ENCODE measurements at places on chromosomes 5 and 9.

DNA sequence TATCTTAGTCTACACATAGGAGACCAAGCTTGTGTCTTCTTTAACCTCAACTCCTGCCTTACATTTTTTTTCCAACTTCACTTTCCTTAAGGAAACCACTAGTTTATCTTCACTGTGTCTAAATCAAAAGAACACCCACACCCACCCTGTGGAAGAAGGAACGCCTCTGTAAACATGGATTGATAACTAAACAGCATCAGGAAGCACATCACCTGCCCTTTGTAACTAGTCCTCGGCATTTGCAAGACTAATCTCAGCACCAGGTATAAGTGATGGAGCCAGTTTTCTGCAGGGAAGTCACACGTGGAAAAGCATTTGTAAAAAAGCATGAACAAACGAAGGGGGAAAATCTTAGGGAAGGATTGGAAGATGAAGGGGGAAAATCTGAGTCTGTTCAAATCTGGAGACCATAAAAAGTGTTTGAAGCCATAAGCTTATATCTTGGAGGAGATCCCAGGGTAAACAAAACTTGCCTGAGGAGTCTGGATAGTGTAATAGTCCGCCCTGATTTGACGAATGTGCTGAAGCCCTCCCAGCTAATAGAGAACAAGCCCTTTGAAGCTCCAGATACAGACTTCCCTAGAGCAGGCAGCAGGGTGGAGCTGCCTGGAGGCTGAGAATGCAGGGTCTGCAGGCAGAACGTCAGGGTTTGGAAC, 117.3 kb upstream of the LHFPL2 start:
- no peaks in the 10 kb centered on the region for H3K27me3 ChIP-seq
- DNase-seq, result no peak
- H3K36me3 ChIP-seq, result no peaks in the 10 kb centered on the region
- H3K4me1 ChIP-seq, result no peaks in the 10 kb centered on the region

- peaks cover 81% of the 10 kb centered on the region for H3K4me1 ChIP-seq
- no peak overlapping the region for H3K27ac ChIP-seq
- DNase-seq, result no peak
- no peak overlapping the region for H3K4me3 ChIP-seq
These were observed 5.0 kb downstream of the S1PR3 start for GRCh38 chr9:88996046-88996920.

DNA sequence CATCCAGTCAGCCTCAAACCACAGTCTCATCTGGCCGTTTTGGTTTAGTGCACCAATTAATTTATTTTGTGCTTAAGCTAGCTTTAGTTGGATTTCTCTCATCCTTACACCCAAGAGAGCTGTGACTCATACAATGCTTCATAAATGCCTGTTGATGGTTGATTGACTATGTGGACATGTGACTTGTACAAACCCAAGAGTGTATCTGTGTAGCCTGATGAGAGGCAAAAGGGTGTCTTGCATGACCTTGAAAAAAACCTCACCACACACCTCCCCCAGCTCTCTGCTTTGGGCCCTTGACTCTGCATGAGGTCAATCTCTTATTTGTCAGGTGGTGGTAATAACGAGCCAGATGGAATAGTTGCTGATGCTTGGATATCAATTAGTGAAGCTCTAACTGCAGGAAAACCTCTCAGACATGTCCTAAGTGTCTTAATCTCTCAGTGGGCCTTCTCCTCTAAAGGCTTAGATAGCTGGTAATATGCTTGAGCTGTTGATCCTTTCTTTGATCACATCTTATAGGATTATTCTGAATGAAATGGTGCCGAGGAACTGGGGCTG, 10.6 kb upstream of the GLRA1 start:
- no peaks in the 10 kb centered on the region for H3K4me1 ChIP-seq
- H3K4me3 ChIP-seq, result no peak overlapping the region
- no peaks in the 10 kb centered on the region for H3K36me3 ChIP-seq
- no peak overlapping the region for H3K27ac ChIP-seq

GRCh38 chr5:56567278-56567677, 248.1 kb upstream of the MAP3K1 start:
- no peaks in the 10 kb centered on the region for H3K36me3 ChIP-seq
- H3K27me3 ChIP-seq, result no peaks in the 10 kb centered on the region
- peaks cover 31% of the 10 kb centered on the region for H3K4me1 ChIP-seq
- H3K4me3 ChIP-seq, result no peak overlapping the region

DNA sequence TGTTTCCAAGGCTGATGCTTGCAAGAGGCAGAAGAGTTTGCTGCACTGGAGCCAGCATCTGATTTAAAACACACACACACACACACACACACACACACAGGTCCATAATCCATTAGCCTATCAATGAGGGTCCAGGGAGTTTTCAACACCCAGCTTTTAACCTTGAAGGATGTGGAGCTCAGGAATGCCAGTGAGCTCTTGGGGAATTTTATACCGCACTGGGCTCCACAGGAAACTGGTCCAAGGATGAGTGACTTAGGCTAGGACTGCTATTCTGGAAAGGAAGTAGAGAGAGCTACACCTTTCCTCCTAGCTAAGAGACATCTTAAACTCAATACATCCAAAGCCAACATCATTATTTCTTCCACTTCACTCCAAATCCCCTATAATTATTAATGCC, 942 bp upstream of the NRG2 start:
- H3K27ac ChIP-seq, result no peak overlapping the region
- no peaks in the 10 kb centered on the region for H3K36me3 ChIP-seq
- H3K4me3 ChIP-seq, result no peak overlapping the region
- no peaks in the 10 kb centered on the region for H3K27me3 ChIP-seq
- DNase-seq, result no peak

- no peaks in the 10 kb centered on the region for H3K36me3 ChIP-seq
- H3K27me3 ChIP-seq, result peaks cover 61% of the 10 kb centered on the region
- H3K27ac ChIP-seq, result no peak overlapping the region
- H3K4me3 ChIP-seq, result peak overlapping the region; percentile 20
- DNase-seq, result no peak
These were observed 4.3 kb downstream of the HAND1 start for GRCh38 chr5:154473581-154474283.

DNA sequence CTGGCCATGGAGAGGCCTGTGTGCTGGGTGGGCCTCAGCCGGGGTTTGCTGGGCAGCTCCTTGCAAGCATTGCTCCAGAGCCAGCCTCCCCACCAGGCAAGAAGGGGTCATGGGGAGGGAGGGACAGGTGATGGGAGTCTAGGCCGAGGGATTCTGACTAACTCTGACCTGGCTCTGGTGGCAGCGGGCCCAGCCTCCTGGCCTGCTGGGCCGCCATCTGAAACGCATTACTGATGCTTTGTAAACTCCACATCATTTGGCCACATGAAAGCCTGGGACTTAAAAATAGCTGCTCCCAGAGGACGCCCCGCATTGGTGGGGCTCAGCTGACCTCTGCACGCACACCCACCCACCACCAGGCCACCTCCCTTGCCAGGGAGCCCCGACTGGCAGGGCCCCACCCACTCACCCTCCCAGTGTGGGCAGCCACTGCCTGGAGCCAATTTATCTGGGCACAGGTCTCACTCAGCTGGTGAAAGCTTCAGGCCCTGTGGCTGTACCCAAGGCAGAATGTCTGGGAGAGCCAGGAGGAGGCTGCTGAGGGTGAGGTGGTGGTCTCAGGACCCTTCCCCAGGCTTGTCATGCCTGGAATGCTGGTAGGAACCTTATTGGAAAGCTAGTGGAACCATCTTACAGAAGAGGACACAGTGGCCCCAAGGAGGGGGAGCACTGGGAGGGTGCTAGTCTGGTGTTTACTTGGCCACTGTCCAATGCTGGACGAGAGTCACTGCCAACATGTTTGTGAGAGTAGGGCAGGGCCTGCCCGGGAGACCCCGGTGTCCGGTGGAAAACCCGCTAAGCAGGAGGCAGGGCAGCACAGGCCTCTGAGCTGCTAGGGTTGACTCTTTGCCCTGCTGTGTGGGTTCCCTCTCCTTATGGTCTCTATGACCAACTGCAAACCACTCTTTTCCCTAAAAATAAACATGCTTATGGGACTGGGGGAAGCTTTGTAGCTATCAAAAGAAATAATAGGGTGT, 10.8 kb downstream of the TCF7 start:
- H3K4me3 ChIP-seq, result no peak overlapping the region
- H3K4me1 ChIP-seq, result peaks cover 15% of the 10 kb centered on the region
- H3K27me3 ChIP-seq, result no peaks in the 10 kb centered on the region
- peak; percentile 31 for DNase-seq

GRCh38 chr9:134364391-134365114, 38.3 kb downstream of the RXRA start:
- H3K27ac ChIP-seq, result no peak overlapping the region
- peaks cover 71% of the 10 kb centered on the region for H3K4me1 ChIP-seq
- H3K4me3 ChIP-seq, result no peak overlapping the region

GRCh38 chr5:175129121-175129520, 314.9 kb downstream of the DRD1 start:
- no peaks in the 10 kb centered on the region for H3K27me3 ChIP-seq
- H3K36me3 ChIP-seq, result no peaks in the 10 kb centered on the region
- H3K27ac ChIP-seq, result no peak overlapping the region
- DNase-seq, result no peak
- no peaks in the 10 kb centered on the region for H3K4me1 ChIP-seq
- H3K4me3 ChIP-seq, result no peak overlapping the region

DNA sequence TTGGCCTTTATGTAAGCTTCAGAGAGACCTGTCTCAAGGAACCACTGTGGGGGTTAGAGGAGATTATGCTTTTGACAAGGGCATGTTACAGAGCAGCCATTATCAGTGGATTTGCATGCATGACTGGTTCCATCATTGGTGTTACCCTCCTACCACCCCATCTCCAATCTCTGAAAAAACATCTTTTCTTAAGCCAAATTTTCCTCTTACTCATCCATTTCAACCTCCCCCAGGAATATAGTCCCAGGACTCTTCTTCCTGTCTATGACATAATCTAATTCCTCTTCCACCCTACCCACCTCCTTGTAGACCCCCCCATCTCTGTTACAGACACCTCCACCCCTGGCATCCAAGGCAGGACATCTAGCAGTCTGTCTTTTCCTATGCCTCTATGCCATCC, 33.1 kb upstream of the ADRB2 start:
- no peaks in the 10 kb centered on the region for H3K27me3 ChIP-seq
- H3K4me1 ChIP-seq, result no peaks in the 10 kb centered on the region
- no peaks in the 10 kb centered on the region for H3K36me3 ChIP-seq
- no peak overlapping the region for H3K4me3 ChIP-seq

DNA sequence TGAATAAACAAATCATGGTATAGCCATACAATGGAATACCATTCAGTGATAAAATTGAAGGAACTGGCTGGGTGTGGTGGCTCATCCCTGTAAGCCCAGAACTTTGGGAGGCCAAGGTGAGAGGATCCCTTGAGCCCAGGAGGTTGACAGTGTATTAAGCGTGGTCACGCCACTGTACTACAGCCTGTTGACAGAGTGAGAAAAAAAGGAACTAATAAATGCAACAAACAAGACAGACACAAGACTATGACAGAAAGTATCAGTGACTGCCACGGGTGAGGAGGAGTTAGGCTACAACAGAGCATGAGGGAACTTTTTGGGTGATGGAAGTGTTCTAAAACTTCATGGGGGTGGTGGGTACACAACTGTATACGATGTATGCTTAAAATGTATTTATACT, 2.2 kb downstream of the FNIP1 start:
- DNase-seq, result no peak
- peaks cover 55% of the 10 kb centered on the region for H3K4me1 ChIP-seq
- no peaks in the 10 kb centered on the region for H3K36me3 ChIP-seq
- H3K27me3 ChIP-seq, result no peaks in the 10 kb centered on the region
- H3K4me3 ChIP-seq, result peak overlapping the region; percentile 99

- H3K4me1 ChIP-seq, result no peaks in the 10 kb centered on the region
- H3K36me3 ChIP-seq, result no peaks in the 10 kb centered on the region
- no peak for DNase-seq
- H3K4me3 ChIP-seq, result no peak overlapping the region
- no peaks in the 10 kb centered on the region for H3K27me3 ChIP-seq
- H3K27ac ChIP-seq, result no peak overlapping the region
These were observed 89.8 kb downstream of the CDKN2A start for GRCh38 chr9:21904371-21904770.

DNA sequence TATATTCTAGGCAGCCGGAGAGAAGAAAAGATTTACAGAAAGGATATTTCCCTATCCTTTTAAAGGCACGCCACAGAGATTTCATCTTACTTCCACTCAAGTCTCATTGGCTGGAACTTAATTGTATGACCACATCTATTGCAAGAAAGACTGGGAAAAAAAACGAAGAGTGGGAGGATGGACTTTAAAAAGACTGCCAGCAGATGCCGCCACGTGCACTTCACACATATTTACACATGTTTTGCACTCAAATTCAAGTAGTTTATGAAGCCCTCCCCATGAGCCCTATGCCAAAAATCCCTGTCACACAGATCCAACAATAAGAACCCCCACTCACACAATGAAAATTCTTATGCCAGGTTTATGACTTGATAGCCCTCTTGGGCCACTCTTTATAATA, 138.5 kb upstream of the TYRP1 start:
- H3K4me3 ChIP-seq, result no peak overlapping the region
- H3K27me3 ChIP-seq, result no peaks in the 10 kb centered on the region
- H3K36me3 ChIP-seq, result no peaks in the 10 kb centered on the region
- no peak for DNase-seq

GRCh38 chr5:127400946-127401670, 110.5 kb downstream of the MEGF10 start:
- no peaks in the 10 kb centered on the region for H3K27me3 ChIP-seq
- no peak for DNase-seq
- H3K27ac ChIP-seq, result no peak overlapping the region
- H3K4me1 ChIP-seq, result no peaks in the 10 kb centered on the region
- no peak overlapping the region for H3K4me3 ChIP-seq
- no peaks in the 10 kb centered on the region for H3K36me3 ChIP-seq

DNA sequence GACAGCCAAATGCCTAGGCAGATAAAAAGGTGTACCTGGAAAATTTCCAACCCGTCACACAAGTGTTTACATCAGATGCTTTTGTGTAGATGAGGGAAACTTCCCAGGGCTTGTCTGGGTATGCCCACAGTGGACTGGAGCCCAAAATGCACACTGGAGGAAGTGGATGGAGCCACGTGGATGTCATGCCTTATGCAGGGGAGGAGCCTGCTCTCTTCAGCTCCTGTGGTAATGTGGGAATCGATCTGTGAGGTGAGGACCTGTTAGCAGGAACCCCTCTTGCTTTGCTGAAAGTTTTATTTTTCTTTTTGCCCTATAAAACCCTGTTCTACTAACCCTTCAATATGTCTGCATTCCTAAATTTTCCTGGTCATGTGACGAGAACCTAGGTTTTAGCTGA, 439.2 kb upstream of the CDH9 start:
- no peaks in the 10 kb centered on the region for H3K4me1 ChIP-seq
- H3K36me3 ChIP-seq, result no peaks in the 10 kb centered on the region
- H3K4me3 ChIP-seq, result no peak overlapping the region
- no peak for DNase-seq
- no peak overlapping the region for H3K27ac ChIP-seq
- H3K27me3 ChIP-seq, result no peaks in the 10 kb centered on the region

GRCh38 chr5:102453716-102454115, 45.1 kb downstream of the SLCO6A1 start:
- no peak overlapping the region for H3K27ac ChIP-seq
- H3K4me1 ChIP-seq, result no peaks in the 10 kb centered on the region
- H3K36me3 ChIP-seq, result no peaks in the 10 kb centered on the region
- DNase-seq, result no peak

- H3K27ac ChIP-seq, result no peak overlapping the region
- H3K36me3 ChIP-seq, result no peaks in the 10 kb centered on the region
- no peaks in the 10 kb centered on the region for H3K27me3 ChIP-seq
- no peak overlapping the region for H3K4me3 ChIP-seq
- DNase-seq, result no peak
- H3K4me1 ChIP-seq, result no peaks in the 10 kb centered on the region
These were observed 34.0 kb downstream of the GLT6D1 start for GRCh38 chr9:135605238-135605781.

- H3K36me3 ChIP-seq, result no peaks in the 10 kb centered on the region
- DNase-seq, result no peak
- no peaks in the 10 kb centered on the region for H3K27me3 ChIP-seq
- peak overlapping the region; percentile 80 for H3K27ac ChIP-seq
- H3K4me1 ChIP-seq, result peaks cover 40% of the 10 kb centered on the region
These were observed 123.7 kb downstream of the EBF1 start for GRCh38 chr5:158976035-158976434.

Data from thoracic aorta (tissue), 2 donors.